ENCODE measurements at places on chromosomes 7 and 10.

DNA sequence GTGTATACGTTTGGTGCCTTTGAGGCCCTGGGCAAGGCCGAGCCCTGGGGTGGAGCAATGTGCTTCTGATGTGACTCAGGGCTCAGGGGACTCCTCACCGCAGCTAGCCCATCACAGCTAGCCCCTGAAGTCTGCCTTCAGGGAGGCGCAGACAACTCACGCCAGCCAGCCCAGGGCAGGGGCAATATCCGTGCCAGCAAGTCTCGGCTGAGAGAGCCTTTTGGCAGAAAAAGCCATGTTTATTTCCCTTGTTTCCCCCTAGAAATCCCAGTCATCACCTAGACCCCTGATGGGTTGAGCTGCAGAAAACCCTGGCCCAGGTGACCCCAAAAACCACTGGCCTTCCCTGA lies 90.4 kb downstream of the CHST15 start:
- DNase-seq, result no peak

DNA sequence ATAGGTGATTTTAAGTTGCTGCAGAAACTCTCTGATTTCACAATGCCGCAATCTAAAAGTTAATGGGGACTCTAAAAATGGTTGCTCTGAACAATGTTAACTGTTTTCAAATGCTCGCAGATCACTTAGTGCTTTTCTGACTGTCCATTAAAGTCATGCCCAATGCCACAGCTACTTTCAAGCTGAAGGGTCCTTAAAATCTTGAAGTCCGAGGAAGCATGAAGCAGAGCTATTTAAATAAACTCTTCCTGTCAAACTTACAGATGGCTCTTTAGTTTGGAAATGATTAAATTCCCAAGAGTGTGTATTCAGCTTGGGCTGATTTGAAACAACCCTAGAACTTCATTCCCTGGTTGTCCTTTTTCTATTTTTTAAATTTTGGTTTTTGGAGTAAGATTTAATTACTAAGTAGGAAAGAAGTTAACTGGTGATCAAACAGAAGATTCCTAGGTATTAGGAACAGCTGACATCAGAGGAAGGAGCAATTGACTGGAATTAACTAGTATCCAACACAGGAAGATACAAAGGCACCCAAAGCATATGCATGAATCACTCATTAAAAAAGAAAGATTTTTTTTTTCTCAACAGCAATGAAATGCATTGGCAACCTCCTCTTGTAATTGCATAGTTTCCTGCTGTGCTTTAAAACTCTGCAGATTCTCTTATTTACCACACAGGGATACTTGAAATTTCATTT lies 105.1 kb downstream of the NRP1 start:
- DNase-seq, result no peak

GRCh38 chr7:132336797-132337196 lies 239.5 kb downstream of the PLXNA4 start:
- no peak for DNase-seq

GRCh38 chr7:81367326-81367931 lies 402.4 kb downstream of the HGF start:
- DNase-seq, result no peak

DNA sequence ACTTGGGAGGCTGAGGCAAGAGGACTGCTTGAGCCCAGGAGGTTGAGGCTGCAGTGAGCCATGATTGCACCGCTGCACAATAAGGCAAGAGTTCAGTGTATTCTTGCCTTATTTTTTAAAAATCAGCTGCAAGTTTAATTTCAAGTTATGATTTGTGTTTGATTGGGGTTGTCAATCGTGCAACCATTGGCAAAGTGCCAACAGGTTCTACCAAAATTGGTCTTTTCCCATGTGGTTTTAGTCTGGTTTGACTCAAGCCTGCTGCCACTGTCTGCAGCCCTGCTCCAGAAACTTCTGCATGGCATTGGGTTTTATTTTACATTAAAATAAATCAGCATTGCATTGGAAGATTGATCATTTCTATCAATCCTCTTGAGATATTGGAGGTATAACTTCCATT lies 72.7 kb downstream of the PTPRE start:
- no peak for DNase-seq

DNA sequence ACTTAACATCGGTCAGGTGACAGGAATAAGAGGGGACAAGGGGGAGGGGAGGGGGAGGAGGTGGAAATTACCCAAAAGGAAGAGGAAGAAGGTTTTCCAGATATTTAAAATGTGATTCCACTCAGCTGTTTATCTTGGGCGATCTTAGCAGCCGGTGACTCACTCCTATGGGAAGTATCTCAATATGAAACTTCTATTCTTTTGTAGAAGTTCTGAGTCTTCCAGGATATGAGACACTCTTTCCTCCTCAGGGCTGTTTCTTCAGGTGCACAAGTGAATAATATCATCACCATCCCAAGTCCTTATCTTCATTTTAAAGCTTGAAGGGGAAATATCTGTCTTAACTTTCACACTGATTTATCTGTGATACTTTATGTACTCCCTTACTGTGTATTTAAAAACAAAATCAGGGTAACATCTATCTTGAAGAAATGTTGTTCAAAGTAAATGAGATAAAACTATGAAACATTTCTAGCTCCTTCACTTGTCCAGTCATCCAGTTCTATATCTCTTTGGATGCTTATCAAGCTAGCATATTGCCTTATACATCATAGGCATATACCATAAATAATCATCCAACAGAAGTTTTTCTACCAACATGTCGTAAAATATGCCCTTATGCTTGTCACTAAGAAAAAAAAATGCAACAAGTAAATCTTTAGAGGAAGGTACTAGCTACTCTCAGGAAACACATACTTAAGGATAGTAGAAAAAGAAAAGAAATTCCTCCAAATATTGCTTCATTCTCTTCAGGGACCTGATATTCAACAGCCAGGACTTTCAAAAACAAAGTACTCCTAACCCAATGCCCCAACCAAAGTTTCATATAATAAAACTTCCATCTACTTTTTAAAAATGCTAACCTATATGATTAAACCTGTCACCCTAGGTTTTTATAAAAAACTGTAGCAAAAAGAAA lies 13.7 kb downstream of the DOCK4 start:
- DNase-seq, result no peak

DNA sequence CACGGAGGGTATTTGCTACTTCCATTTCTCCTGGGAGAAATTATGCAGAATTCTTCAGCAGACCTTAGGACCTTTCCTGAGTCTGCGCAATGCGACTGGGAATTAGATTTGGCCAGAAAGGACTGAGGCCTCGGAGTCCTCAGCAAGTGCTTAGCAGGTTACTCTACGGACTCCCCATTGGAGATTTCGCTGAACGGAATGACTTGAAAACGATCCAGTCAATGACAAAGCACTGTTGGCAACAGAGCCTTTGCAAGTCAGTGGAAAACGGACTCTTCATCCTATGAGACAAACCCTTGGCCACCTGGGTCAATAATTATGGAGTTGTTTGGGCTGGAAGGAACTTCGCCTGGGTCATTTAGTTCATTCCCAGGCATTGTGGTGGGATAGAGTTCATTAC lies 107.4 kb downstream of the FAM204A start:
- DNase-seq, result no peak

DNA sequence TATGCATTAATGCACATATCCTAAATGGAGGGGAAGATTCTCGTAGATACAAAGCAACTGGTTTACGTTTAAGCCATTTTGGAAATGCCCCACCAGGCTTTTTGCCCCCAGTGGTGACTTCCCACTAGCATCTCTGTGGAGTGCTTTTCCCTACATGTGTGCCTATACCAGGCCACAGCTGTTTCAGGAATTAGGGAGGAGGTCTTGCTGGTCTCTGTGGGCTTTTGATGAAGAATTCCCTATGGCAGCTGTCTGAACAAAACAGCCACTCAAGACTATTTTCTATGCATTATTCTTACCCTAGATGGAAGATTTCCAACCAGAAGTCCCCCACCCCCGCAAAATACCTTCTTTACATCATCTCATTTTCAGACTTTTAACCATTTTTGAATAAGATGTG lies 52.0 kb upstream of the NMT2 start:
- no peak for DNase-seq

DNA sequence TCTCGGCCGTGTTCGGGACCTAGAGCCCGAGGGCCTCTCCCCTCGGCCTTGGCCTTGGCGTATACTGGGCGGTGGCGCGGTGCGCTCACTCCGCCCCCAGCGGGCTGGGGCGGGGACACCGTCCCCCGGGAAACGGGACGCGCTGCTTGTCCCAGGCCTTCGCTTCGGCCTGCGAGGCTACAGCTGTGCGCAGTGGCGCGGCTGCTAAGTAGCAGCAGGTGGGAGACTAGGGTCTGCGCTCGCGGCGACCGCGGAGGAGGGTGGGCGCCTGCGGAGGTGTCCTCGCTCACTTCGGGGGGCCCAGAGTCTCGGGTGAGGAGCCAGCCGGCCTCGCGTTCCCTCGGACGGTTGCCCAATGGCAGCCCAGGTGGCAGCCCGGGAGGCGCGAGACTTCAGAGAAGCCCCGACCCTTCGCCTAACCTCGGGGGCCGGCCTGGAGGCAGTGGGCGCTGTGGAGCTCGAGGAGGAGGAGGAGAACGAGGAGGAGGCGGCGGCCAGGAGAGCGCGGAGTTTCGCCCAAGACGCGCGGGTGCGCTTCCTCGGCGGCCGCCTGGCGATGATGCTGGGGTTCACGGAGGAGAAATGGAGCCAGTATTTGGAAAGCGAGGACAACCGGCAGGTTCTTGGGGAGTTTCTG lies at the start of gene DNAH11:
Gene DNAH11 (plus strand): TSS at position 149 of the 637 bp plus-strand sequence. CDS start 207 bp downstream, at position 356.
- peak; percentile 5 for DNase-seq

- no peak for DNase-seq
These were observed 8.8 kb upstream of the NOD1 start for GRCh38 chr7:30487371-30487770.

GRCh38 chr7:88102675-88103074 lies 117.2 kb downstream of the SRI start:
- no peak for DNase-seq

GRCh38 chr7:106982415-106982814 lies 62.1 kb upstream of the PRKAR2B start:
- no peak for DNase-seq

DNA sequence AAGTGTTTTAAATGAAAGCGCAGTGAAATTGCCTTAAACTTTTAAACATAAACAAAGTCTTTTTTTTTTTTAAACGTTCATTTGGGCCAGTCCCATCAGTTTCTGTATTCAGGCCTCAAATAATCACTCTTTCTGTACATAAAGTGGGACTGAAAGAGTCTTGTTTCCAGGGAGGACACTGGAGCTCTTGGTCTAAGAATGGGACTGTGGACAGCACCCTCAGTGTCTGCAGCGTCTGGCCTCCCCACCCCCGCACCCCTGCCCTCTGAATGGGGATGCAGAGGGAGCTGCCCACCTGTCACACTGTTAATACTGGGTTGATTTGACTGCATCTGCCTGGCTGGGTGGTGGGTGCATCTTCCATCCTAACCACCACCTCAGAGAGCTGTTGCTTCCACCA lies 5.2 kb downstream of the ZNF365 start:
- DNase-seq, result no peak

- DNase-seq, result no peak
These were observed 2.0 kb upstream of the BLVRA start for GRCh38 chr7:43756368-43757072.

GRCh38 chr7:33108554-33109004 lies 625 bp downstream of the RP9 start:
- peak; percentile 21 for DNase-seq

DNA sequence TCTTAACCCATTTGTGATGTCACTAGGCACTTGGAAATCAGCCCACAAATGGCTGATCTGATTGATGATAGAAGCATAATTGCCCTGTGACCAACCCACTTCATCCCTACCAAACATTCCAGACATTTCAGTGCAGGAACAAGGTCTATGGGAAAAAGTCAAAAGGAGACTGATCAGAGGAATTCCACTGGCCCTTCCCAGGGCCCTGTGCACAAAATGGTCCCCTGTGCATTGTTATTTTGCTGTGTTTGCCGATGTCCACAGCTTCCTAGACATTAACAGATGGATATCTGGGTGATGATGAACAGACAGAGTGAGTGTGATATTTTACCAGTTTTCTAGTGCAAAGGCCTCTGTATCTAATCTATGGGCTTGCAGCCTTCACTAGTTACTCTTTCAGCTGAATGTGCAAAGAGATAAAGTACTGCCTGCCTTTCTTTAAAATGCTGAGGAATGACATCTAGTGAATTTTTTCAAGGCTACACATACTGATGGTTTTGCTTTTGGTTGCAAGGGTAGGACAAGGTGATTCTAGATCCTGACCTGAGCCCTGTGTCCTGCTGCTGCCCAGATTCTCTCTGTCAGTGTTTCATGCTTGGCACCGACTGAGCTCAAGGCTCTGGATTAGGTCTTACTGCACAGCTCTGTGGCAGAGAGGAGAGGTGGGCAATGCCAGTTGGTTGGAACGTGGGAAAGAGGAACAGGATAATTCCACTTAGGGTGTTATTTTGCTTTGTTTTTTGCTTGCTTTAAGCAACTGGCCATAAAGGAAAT lies 55.4 kb downstream of the CALD1 start:
- no peak for DNase-seq

DNA sequence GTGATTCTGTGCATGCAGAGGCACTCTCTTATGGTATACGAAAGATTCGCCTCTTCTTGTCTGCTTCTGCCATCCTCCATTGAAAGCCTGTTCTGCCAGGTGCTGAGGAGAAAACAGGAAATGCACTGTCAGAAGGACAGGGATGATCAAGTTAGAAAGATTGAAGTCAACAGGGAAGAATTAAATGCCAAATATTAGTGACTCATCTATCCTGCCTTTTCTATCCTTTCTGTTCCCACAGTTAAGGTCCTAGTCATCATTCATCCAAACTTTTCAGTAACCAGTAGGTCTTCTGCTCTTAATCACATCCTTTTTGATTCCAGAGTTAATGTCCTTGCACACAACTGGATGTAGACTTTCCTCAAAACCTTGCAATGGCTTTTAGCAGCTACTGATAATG lies 4.8 kb upstream of the ZNF783 start:
- no peak for DNase-seq

- no peak for DNase-seq
These were observed 38.6 kb downstream of the STEAP4 start for GRCh38 chr7:88268051-88268450.

DNA sequence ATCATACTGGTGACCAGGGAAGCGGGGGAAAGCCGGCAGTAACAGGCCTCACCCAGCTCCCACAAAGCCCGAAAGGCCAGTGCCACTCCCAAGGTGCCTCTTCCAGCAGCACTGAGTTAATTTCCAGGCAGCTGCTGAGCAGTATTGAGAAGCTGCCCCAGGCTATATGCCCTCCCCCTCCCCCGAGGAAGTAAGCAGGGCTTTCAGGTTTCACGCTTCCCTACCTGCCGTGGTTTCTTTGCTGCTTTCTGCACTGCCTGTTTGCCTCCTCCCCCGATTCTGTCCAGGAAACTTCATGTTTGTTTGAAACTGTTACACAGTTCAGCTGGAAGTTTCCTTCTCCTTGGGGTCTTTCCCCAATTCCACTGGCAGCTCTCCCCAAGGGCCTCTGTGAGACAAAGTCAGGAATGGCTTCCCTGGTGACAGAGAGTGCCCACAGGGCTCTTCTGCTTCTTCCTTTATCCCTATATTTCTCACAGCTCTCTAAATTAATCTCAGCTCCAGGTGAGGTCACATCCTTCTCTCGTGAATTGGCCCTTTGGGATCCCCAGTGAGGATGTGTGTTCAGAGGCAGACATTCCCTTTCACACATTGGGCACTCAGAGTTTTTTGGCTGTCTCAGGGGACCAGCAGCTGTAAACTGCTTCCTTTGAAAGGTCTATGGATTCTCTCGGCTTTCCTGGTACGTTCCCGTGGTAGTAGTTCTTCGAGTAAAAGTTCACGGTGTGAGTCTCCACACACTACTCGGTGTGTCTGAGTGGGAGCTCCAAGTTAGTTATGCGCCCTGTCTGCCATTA lies 19.4 kb downstream of the C1GALT1 start:
- DNase-seq, result peak; percentile 29

GRCh38 chr10:104541820-104542219 lies 99.3 kb upstream of the SORCS3 start:
- DNase-seq, result no peak
